ENCODE measurements at places on chromosomes 12 and 14.

- DNase-seq = no peak
Observed at GRCh38 chr12:87676731-87677130, 352.5 kb downstream of the C12orf50 start.

- DNase-seq = no peak
Observed at GRCh38 chr14:44742202-44742601, 219.5 kb downstream of the KLHL28 start.

GRCh38 chr14:40362856-40363255 is 930.6 kb upstream of the FBXO33 start:
- no peak for DNase-seq

GRCh38 chr12:64730588-64730969 is 28.6 kb downstream of the GNS start:
- no peak for DNase-seq

- no peak for DNase-seq
Observed at GRCh38 chr14:55417955-55418354, 6.3 kb upstream of the ATG14 start.

DNA sequence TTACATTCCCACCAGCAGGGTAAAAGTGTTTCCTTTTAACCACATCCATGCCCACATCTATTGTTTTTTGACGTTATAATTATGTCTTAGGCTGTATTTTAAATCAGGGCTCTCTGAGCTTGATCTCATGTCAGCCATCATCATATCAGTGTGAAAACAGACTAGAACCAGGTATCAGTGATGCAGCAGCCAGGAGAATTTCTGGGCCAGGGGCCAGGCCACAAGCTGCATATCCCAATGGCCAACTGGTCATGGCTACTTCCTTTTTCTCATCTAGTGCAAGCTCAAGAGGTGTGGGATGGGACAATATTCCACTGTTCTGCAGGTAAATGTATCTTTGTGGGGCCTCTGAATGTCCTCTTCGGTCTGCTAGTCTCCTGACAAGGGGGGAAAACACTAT is 125.1 kb downstream of the CRADD start:
- DNase-seq = no peak

- no peak for DNase-seq
Observed at GRCh38 chr14:24366413-24366720, 1.6 kb upstream of the NFATC4 start.

DNA sequence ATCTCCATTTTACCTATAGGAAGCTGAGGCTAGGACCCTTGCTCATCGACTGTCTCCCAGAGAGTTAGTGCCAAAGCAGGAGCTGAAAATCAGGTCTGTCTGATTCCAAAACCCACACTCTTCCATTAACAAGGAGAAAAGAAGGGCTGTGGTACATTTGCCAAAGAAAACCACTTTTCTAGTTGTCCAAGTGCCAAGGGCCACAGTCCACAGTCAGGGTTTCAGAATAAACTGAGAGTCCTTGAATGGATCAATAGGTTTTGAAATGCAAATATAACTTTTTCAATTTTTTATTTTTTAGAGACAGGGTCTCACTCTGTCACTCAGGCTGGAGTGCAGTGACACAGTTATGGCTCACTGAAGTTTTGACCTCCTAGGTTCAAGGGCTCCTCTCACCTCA is 55.4 kb upstream of the ZFP36L1 start:
- DNase-seq = no peak

DNA sequence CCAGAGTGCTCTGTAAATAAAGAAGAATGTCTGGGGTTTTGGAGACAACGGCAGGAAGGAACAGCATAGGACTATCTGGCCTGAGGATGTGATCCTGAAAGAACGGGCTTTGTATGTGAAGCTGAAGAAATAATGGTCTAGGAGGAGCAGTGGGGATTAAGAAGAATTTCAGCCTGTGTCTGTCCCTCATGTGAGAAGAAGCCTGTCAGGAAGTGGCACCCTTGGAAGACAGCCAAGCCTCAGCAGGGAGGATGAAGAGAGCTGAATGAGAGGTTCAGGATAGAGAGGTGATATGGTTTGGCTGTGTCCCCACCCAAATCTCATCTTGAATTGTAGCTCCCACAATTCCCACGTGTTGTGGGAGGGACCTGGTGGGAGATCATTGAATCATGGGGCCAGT is 56.9 kb upstream of the TCL1A start:
- no peak for DNase-seq
